Activated CD8-positive, alpha-beta memory T cell treated with anti-CD3 and anti-CD28 coated beads, Interleukin-2, amount 10 ng/mL, durations not matched to agents 7 days and 5 days (primary cell): ENCODE measurements at places on chromosomes 6 and 20. TPM values are rescaled to one million over a fixed set of nuclear protein-coding genes. Genes with fewer than 3 reads are reported as not detected.

ALDH5A1 gene
- 3.7 TPM for total RNA-seq

C6orf15 gene
- total RNA-seq, result not detected

GABRR1 gene
- total RNA-seq, result not detected

SEMG2 gene
- total RNA-seq, result not detected

SMPDL3A gene
- total RNA-seq, result 0.52 TPM

BHLHE23 gene
- total RNA-seq, result not detected

BACH2 gene
- total RNA-seq, result 22.6 TPM

TOMM34 gene
- total RNA-seq, result 22.3 TPM

PSORS1C1 gene
- total RNA-seq, result 0.26 TPM

PPP1R3G gene
- total RNA-seq, result not detected

PLN gene
- not detected for total RNA-seq

DNA sequence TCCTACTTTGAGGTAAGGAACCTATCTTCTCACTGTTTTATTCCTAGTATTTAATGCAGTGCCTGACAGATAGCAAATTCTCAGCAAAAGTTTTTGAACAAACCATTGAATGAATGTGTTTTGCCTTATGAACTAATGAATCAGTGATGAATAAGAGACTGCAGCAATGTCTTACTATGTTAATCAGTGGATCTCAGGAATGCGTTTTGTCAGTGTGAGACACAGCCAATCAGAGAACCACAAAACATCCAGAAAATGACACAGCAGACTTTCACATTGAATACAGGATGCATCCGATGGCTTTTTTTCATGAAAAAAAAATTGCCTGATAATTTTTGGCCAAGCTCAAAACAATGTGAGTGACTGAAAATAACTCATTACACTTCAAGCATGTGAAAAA is 270.5 kb downstream of the BMP2 start:
- H3K36me3 ChIP-seq, result no peaks in the 10 kb centered on the region
- DNase-seq, result no peak
- no peaks in the 10 kb centered on the region for H3K27me3 ChIP-seq
- H3K4me1 ChIP-seq, result no peaks in the 10 kb centered on the region

DNA sequence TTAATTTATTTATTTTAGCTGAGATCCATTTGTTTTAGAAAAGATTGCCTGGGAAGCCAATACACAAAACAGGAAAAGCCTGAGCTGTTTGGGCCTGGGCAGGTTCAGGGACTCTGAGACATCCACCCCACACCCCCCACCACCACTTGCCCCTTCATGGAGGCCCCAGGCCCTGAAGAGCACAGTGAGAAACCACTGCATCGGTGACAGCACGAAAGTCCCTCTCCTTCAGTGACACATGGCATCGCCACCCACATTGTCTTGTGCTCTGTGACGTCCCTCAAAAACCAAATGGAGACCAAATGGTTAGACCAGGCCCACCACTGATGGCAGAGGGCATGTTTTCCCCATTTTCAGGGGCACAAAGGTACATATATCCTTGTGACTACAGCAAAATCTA is 106.4 kb downstream of the SYNDIG1 start:
- no peaks in the 10 kb centered on the region for H3K36me3 ChIP-seq
- H3K27ac ChIP-seq, result no peak overlapping the region
- H3K27me3 ChIP-seq, result no peaks in the 10 kb centered on the region
- no peaks in the 10 kb centered on the region for H3K4me1 ChIP-seq
- H3K4me3 ChIP-seq, result no peak overlapping the region

DNA sequence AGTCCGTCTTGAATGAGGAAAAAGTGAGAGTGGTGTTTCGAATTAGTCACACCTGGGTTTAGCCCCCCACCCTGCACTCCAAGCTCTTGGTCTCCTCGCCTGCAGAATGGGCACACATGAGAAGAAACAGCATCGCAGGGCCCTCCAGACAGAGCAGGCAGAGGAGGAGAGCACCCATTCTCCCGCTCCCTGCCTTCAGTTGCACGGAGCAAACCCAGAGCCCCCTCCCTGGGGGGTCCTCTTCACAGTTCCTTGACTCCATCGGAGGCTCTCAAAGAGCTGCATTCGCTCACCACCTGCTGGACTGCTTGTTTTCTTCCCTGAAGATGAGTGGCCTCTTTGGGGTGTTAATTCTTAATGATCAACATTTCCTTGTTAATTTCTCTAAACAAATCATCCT is 5.1 kb downstream of the CST7 start:
- H3K27me3 ChIP-seq, result no peaks in the 10 kb centered on the region
- peaks cover 55% of the 10 kb centered on the region for H3K4me1 ChIP-seq
- DNase-seq, result no peak
- peak overlapping the region; percentile 58 for H3K4me3 ChIP-seq

DNA sequence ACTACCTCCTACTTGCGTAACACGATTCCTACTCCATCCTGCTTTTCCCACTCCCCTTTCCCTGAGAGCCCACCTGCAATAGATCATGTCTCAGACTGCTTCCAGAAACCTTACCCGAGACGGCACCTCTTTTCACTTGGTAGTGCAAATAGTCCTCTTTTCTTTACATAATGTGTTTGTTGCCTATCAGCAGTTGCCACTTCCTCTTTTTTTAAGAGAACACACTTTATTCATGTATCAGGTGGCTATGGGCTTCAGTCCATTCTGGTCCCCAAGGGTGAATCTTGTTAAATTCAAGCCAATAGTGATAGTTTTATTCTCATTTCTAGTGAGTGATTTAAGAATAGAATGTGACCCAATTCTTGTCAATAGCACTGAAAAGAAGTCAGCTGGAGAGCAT is 57.7 kb upstream of the FERMT1 start:
- no peaks in the 10 kb centered on the region for H3K36me3 ChIP-seq
- H3K4me1 ChIP-seq, result no peaks in the 10 kb centered on the region
- H3K4me3 ChIP-seq, result no peak overlapping the region

DNA sequence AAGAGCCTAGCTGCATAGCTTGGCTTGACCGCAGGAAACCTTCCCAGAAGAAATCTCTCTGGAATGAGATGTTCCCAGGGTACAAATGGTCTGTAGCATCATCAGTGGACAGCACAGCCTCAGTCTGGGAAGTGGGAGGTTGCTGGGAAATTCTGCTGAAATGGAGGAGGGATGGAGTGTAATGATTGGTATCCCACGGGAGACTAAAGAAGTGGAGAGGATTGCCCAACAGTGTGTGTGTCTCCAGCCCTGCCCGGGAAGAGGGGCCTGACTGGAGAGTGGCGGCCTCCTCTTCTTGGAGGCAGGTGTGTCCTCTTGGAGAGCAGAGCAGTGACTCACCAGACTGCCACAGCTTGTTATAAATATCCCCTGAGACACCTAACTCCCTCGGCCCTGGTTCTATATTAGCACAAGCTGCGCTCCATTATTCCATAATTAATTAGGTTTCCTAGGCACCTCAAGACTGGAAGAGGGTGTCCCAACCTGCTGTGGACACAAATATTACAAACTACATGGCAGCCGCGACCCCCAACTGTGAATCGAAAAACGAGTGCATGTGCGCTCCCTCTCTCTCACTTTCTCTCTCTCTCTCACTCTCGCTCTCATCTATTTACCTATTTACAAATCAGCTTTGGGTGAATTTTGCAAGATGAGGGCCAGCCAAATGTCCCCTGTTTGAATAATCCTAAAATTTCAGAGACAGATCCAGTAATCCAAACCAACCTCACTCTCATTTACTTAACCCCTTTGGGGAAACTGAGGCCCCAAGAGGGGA is 68.8 kb downstream of the FGD2 start:
- no peak for DNase-seq
- no peaks in the 10 kb centered on the region for H3K27me3 ChIP-seq
- H3K4me3 ChIP-seq, result no peak overlapping the region
- no peaks in the 10 kb centered on the region for H3K36me3 ChIP-seq
- H3K4me1 ChIP-seq, result peaks cover 23% of the 10 kb centered on the region

DNA sequence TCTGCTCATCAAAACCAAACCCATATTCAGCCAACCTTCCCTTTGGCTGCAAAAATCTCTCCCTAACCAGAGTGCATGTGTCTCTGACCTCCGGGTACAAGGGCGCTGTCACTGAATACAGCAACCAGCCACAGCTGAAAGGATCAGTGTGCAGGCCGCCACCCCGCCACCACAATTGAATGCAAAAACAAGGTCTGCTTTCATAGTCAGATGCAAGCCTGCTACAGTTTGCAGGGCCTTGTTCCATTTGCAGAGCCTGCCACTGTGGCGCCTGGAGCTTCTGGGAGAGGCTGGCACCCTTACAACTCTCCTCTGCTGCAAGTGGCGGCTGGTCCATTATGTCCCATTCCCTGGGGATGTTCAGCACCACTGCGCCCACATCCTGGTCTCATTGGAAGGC is 23.5 kb downstream of the MDGA1 start:
- no peak overlapping the region for H3K4me3 ChIP-seq
- DNase-seq, result no peak
- H3K27me3 ChIP-seq, result no peaks in the 10 kb centered on the region
- H3K27ac ChIP-seq, result no peak overlapping the region

DNA sequence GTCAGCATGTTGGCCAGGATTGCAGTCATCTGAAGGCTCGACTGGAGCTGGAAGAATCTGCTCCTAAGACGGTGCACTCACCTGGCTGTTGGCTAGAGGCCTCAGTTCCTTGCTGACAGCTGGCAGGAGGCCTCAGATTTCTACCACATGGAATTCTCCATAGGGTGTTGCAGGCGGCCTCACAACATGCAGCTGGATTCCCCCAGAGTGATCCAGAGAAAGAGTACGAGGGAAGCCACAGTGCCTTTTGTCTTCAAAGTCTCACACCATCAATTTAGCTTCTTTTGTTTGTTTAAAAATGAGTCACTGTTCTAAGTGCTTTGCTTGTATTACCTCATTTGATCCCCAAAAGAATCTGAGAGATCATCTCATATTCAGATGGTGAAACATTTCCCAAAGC is 65.5 kb upstream of the FYN start:
- no peak overlapping the region for H3K27ac ChIP-seq
- no peaks in the 10 kb centered on the region for H3K4me1 ChIP-seq
- peaks cover 2% of the 10 kb centered on the region for H3K27me3 ChIP-seq
- DNase-seq, result no peak
- H3K36me3 ChIP-seq, result no peaks in the 10 kb centered on the region
- no peak overlapping the region for H3K4me3 ChIP-seq

DNA sequence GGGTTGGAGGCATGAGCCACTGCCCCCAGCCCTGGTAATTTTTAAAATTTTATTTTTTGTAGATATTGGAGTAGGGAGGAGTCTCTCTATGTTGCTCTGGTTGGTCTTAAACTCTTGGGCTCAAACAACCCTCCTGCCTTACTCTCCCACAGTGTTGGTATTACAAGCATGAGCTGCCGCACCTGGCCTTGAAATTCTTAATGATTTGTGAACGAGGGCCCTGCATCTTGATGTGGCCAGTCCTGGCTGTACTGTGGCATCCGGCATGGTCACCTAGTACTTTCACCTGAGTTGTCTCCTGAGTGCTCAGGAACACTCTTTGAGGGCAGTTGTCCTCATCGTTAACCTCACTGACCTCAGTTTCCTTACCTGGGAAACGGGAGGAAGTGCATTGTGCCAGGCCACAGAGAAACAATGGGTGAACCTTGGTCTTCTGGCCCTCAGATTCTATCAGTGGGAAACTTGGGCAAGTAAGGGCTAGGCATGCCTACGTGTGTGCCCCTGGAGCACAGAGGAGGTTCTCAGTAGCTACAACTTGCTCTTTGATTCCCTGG is 19.5 kb downstream of the CEBPB start:
- H3K4me1 ChIP-seq, result peaks cover 8% of the 10 kb centered on the region
- no peak overlapping the region for H3K4me3 ChIP-seq
- peaks cover 37% of the 10 kb centered on the region for H3K27me3 ChIP-seq

DNA sequence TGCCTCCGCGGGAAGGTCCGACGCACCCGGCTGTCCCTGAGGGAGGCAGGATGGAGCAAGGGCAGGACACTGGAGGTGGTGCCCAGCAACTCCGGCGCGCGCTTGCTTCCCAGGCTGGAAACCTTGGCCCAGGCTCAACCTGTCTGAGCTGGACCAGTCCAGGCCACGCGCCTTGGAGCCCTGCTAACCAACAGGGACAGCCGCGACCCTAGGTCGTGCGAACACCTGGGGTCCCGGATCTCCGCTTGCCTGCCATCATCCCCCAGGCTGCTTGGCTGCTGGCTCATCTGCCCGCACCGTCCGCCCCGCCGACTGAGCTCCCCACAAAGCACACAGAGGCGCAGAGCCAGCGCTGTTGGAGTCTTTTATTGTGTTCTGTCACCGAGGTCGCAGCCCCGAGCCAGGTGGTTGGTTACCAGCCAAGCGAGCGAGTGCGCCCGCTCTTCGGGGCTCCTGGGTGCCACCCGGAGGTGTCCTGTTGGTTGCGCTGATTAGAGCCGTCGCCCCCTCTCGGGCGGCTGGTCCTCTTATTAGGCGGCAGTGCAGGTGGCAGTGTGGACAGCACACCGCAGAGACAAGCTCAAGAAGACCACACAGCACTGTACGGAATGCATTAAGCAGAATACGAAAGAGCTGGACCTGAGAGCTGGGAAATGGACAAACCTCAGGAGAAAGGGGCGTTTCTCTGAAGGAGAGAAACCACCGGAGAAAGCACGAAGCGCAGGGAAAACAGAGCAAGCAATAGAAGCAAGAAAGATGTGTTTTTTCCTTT is 3.8 kb downstream of the COL12A1 start:
- no peak overlapping the region for H3K27ac ChIP-seq
- H3K36me3 ChIP-seq, result peaks cover 6% of the 10 kb centered on the region
- no peak overlapping the region for H3K4me3 ChIP-seq
- H3K4me1 ChIP-seq, result peaks cover 30% of the 10 kb centered on the region
- no peak for DNase-seq
- peaks cover 72% of the 10 kb centered on the region for H3K27me3 ChIP-seq

- H3K4me3 ChIP-seq, result no peak overlapping the region
- H3K27me3 ChIP-seq, result peaks cover 20% of the 10 kb centered on the region
- peaks cover 20% of the 10 kb centered on the region for H3K4me1 ChIP-seq
Observed at GRCh38 chr6:30880698-30881252, 3.5 kb upstream of the DDR1 start.

DNA sequence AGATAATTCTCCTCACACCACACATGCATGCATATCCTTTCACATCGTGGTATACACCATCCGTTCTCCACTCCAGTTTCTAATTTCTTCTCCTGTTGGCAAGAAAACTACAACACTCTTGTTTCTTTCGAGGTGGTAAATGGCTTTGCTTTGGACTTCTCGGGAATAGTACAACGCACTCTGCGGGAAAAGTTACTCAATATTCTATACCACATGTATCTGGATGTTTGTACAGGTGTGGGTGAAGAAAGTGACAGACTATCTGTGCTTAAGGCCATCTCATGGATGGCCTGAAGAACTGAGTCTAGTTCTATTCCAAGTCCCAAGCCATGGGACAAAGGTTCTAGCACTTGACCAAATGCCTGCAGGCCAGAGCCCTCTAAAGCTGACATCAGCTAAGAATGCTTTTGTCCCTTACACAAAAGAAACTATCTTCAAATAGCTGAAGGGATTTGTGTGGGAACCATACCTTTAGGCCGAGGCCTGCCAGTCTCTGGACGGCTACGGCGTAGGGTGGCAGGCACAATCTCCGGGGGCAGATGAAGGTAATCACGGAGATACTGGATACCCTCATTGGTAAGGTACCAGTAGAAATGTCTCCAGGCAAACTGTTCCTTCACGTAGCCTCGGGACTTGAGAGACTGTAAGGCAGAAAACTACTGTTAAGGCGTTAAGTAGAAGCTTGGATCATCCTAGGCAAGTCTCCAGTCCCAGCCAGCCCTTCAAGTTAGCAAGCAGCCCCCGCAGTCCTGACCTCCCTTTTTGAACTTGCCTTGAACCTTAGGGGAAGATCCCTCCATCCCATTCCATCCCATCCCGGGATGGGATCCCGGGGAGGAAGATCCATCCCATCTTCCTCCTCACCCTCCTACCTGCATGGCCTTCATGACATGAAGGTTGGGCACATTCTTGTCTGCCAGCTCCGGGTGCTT is 1.4 kb downstream of the RPS10 start:
- H3K27ac ChIP-seq, result peak overlapping the region; percentile 98
- no peak for DNase-seq
- peak overlapping the region; percentile 95 for H3K4me3 ChIP-seq
- H3K27me3 ChIP-seq, result peaks cover 5% of the 10 kb centered on the region
